ENCODE measurements at places on chromosomes 3 and 15.

GRCh38 chr3:171189394-171190080 lies 163.0 kb upstream of the SLC2A2 start:
- DNase-seq: no peak

DNA sequence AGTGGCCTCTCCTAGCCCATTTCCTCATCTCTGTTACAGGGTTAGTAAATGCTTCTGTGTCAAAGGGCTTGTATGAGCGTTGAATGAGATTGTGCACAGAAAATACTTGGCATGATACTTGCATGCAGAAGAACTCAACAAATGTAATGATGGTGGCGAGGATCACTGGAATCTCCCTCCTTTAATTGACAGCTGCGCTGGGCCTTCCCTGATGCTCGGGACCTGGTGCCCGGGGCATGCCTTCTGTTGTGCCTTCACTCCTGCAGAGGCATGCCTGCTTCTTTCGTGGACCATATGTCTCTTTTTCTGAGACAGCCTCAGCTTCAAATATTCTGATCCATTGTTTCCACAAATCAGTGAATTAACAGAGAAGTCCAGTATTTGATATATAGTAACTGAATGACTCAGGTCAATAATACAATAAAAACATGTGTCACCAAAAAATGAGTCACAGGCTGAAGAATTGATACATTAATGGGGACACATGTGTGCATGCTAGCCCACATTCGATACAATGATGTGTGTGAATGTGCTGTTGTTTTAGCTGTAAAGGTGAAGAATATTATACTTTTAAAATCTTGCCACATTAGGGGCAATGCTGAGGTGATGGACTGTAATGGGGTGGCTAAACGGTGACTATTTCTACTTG lies 243.3 kb upstream of the TBL1XR1 start:
- no peak for DNase-seq

GRCh38 chr3:122263058-122263457 lies 62.0 kb upstream of the CSTA start:
- DNase-seq: no peak

- DNase-seq: no peak
Measured at GRCh38 chr3:126063358-126063965, 20.5 kb downstream of the SLC41A3 start.

DNA sequence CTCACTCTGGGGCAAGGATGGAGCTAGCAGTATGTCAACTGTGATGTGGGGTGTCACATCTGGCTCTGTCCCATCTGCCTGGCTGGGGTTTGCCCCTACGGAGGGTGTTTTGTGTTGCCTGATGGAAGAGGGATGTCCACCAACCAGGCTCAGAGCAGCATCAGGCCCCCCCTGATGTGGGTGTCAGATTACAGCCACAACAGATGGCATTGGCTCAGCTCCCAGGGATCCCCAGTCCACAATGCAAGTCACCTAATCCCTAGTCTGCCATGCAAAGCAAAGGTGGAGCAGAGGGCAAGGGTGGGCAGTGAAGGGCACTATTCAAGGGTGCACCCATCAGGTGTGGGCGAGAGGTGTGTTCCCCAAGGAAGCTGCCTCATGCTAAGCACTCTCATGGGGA lies 48.9 kb upstream of the AMOTL2 start:
- DNase-seq: peak; percentile 49

GRCh38 chr3:181700168-181701087 lies 11.3 kb upstream of the SOX2 start:
- DNase-seq: peak; percentile 79

DNA sequence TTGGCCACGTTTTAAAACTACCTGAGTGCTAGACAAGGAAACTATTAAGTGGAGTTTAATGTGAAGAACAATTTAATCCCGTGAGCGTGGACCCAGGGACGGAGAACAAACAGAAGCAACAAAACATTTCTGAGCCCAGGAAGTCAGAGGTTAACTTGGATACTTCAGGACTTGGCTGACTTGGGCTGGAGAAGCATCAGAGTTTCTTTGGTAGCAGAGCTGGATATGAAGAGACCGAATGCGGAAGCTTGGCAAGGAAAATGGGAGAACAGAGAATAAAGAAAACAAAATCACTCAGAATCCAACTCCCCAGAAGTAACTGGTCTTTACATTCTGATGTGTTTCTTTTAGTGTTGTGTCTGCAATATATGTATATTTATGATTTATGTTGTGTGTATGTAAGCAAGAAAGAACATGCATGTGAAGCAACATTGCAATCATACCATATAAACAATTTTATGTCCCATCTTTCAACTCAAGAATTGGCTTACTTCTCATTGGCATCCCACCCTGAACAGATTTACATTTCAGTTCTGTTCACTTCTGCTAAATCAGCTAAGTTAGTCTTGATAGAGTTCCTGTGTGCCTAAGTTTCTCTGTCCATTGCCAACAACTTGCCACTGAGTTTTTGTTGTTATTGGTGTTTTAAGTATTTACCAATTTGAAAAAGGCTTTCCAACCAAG lies 17.2 kb upstream of the PLOD2 start:
- DNase-seq: no peak

GRCh38 chr15:46461416-46461815 lies 826.6 kb downstream of the SQOR start:
- DNase-seq: no peak

DNA sequence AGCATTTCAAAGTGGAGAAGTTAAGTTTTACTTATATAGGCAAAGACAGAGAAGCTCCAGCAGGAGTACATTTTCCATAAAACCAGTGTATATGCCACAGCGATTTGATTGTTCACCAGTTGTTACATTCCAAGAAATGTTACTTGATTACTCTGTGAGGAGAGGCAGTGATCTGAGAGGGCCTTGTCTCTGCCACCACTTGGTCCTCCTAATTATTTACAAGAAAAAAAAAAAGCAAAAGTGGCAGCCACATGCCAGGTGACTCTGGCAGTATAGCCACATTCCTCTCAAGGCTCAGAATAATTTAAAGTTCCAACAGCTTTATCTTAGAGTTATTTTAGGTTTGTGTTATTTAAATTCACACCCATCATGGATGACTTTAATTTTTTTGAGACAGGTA lies 1077.8 kb downstream of the ZPLD1 start:
- DNase-seq: no peak

DNA sequence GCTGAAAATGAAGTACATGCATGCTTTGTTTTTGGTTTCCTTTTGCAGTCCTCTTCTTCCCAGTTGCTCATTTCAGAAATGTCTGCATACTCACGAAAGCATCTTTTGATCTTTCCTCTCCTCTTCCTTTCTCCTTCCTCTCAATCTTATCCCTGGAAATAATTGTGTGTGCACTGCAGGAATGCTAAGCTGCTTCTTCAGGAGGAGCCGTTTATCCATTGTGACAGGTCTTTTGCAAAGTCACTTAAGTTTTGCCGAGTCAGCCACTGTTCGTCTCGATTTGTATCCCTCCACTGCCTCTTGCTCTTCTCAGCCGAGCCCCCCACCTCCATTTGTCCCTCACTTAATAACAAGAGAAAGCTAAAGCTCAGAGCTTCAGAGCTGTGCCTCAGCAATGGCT lies 597.6 kb downstream of the AGBL1 start:
- DNase-seq: no peak

DNA sequence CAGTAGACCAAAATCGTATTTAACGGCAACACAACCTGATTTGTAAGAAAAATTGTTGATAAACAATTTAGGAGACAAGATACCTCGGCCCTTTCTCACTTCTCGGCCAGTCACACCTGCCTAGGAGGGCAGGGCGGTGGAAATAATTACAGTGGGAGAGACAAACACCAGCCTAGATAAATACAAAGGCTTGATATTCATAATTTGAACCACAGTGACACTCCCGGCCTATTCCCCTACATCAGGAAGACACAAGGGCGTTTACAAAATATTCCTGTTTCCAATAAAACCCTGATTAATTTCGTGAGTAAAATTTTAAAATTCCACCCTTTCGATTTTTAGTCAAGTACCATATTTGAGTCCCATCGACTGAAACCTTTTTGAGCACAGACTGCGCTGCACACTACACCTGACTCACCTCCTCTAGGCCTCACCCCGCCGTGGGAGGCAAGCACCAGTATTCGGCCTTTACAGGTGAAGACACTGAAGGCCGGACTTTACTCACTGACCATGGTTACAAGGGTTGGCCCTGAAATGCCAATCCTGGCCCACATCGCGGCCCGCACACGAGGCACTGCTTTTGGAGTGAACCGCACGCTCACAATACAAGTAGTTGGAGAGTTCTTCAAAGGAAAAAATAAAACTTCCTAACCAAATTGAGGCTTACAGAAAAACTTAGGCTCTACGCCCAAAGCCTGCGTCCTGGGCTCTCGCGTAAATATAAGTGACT lies 794 bp downstream of the ARPP19 start:
- no peak for DNase-seq

- no peak for DNase-seq
Measured at GRCh38 chr3:134033315-134033996, 3.7 kb upstream of the SLCO2A1 start.

DNA sequence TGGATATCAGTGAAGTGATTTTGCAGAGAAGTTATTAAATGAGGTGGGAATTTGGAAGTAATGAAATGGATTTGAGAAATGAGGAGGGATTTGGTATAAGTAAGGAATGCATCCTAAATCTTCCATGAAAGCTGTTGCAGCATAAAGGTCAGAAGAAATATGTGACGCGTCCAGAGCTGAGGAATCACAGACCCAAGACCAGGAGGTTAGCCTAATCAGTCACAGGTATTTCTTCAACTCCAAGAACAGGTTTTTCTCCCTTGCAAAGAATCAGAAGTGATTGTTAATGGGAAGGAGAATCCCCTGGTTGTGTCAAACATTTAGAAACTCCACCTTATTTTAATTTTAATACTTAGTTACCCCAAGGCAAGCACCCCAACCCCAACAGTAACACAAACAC lies 253.2 kb downstream of the MEX3B start:
- DNase-seq: no peak

DNA sequence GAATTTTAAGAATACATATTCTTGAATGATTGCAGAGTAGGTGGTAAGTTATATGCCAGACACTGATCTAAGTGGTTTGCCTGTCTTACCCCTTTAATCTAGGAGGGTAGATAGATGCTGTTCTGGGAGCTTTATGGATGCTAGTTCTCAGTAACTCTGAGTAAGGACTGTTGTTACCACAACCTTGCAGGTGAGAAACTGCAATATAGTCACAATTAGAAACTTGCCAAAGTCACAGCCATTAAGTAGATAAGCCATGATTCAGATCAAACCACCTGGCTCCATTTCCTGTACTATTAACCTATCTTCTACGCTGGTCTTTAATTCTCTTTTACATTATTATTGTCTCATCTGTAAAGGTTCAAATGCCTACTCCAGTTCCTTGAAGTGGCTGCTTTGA lies 46.8 kb downstream of the UBE2E2 start:
- DNase-seq: no peak

DNA sequence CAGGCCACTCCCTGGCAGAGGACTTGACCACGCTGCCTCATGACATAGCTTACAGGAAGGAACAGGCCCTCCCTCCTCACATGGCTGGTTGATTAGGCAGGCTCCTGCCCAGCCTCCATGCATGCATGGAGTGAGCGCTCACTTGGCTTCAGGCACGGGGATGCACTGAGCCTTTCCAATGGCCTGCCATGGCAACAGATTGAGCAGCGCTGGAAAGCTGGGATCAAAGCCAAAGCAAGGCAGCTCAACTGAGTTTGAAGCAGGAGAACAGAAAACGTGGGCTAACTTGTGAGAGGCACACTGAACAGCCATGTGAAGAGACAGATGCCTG lies 5.9 kb upstream of the GRAMD2A start:
- peak; percentile 85 for DNase-seq

GRCh38 chr3:197322149-197322548 lies 23.7 kb upstream of the DLG1 start:
- no peak for DNase-seq

- no peak for DNase-seq
Measured at GRCh38 chr15:60722328-60723112, 243.6 kb upstream of the ICE2 start.

DNA sequence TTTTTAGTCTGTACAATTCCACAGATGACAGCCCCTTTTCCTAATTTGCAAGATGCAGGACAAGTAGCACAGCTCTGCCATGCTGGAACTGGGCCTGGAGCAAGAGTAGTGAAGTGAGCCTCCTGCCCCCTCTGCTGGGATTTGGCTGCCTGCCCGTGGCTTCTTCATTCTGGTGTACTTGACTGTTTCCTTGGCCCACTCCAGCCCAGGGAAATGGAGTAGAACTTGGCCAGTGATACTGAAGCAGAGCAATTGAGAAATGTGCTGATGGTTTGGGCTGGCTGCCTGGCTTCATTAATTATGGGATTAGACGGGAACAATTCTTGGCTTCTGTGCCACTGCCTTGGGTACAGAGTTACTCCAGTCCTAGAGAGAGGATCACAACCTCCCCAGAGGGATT lies 2.8 kb downstream of the GPD1L start:
- DNase-seq: peak; percentile 83

GRCh38 chr3:169534439-169534838 lies 129.1 kb downstream of the MECOM start:
- no peak for DNase-seq

- DNase-seq: no peak
Measured at GRCh38 chr3:73259291-73259690, 197.8 kb downstream of the EBLN2 start.

DNA sequence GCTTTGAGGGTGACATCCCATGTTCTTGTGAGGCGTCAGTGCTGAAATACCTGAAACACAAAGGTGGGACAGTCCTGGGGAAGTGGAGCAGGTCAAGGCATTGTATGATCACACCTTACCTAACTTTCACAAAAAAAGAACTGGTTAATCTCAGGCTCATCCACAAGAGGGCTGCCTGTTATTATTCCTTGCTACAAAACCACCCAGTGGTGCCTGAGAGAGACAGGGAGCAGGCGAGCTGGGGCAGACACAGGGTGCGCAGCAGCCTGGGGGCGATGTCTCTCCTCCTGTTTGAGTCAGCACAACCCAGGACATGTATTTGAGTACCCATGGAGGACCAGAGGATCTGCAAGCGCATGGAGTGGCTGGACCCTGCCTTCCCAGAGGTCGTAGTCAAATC lies 316.8 kb upstream of the ATP10A start:
- no peak for DNase-seq

- no peak for DNase-seq
Measured at GRCh38 chr3:186512570-186513302, 31.4 kb downstream of the CRYGS start.

GRCh38 chr15:51667478-51667877 lies 13.8 kb upstream of the SCG3 start:
- DNase-seq: no peak

- no peak for DNase-seq
Measured at GRCh38 chr3:43685921-43686320, 4.8 kb upstream of the ABHD5 start.

DNA sequence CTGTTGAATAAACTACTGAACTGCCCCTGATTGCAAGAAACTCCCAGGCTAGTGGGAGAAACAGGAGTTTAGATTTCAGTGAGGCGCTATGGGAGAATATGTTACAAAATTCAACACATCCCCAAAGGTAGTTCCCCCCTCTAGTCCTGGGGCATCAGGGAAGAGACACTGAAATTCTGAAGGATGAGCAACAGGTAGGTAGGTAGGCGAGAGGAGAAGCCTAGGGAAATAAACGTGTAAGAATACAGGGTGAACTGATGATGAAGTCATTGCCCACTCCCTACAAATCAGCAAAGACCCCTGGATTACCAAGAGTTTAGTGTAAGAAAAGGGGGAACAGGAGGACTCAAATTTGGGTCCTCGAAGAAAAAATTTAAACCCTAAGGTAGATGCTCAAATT lies 46.3 kb upstream of the RORA start:
- no peak for DNase-seq

- no peak for DNase-seq
Measured at GRCh38 chr3:157059661-157060060, 100.3 kb downstream of the CCNL1 start.

GRCh38 chr15:88913017-88913849 lies at the start of gene MFGE8:
TSS of gene MFGE8 (minus strand) at chr15:88913379. CDS start at chr15:88913319, 60 bp downstream.
- DNase-seq: peak; percentile 86
